MM.1S (cell line): ENCODE measurements at places on chromosomes 3 and 15.

DNA sequence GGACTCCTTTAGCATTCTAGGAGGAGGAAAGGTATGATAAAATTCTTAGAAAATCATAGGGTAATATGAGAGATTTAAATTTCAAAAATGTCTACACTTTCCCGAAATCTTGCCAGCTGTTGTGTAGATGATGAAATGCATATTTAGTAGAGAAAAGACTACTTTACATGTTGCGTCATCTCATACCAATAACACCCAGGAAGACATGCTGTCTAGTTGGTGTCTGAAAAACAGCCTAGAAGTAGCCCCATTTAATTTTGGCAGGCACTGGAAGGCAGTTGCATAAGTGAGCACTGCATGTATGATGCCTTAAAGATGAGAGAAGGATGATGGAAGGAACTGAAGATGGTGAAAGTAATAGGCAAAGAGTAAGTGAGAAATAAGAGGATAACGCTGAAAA is 310.5 kb upstream of the TPM1 start:
- no peak for DNase-seq

DNA sequence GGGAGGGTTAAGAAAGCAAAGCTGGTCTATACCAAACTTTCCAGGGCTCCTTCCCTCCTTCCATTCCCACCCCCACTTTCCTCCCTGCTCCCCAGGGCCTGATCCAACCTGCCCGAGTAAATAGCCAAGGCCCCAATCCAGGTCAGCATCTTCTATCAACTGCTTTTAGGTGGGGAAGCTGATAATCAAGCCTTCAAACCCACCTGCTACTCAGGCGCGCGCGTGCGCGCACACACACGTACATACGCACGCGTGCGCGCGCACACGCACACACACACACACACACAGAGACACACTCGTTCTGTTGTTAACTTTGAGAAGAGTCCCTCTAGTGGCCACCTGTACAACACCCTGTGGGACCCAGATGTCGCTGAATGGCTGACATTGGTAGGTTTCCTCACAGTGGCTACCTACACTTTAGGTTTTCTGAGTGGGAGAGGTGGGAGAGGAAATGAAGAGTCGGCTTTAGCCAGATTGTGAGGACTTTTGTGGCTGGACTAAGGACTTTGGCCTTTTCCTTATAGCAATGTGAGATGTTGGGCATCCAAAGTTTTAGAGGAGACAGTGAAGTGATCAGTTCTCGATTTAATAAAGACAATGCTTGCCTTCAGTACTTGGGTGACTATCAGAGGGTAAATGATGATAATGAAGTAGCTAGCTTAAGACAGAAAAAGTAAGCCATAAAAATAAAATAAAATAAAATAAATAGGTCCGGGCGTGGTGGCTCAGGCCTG is 179.9 kb upstream of the C2CD4B start:
- DNase-seq, result peak; percentile 86

DNA sequence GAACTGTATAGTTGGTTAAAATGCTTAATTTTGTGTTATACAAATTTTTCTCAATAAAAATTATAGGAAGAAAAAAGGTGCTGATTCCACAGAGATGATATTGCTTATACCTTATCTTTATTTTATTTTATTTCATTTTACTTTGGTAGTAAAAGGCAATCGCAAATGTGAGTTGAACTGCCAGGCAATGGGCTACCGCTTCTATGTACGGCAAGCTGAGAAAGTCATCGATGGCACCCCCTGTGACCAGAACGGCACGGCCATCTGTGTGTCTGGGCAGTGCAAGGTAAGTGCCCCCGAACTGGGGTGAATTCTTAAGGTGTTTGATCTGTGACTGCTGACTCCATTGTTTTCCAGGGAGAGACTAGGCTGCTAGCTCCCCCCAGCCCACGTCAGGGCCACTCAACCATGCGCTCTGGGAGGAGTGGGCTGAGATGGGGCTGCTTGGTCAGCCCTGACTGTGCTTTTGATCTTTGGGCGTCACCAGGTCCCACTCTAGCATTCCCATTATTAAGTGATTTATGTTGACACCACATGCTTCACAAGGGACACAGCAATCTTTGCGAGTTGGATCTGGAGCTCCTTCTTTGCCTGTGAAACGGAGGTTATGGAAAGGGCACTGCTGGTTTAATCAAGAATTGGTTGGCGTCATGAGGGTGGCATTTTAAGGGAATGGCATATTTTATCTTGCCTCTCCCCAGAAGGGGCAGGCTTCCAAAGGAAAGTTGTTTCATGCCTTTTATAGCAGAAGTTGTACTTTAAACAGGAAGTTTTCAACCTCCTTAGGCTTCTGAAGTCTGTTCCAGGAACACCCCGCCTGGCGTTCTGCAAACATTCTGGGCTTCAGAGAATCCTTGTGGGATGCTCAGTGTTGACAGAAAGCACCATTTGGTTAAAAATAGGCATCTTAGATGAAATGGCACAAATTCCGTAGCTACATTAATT is 296.5 kb downstream of the THSD4 start:
- DNase-seq, result no peak

DNA sequence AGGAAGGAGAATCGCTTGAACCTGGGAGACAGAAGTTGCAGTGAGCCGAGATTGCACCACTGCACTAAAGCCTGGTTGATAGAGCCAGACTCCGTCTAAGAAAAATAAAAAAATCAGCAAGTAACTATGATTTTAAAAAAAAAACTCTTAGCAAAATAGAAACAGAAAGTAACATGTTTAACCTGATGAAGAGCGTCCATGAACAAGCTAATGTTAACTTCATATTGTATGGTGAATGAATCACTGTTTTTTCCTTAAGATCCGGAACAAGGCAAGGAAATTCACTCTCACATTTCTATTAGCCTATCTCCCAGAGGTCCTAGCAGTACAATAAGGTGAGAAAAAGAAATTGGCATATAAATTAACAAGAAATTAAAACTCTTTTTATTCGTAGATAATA is 69.0 kb downstream of the RFX7 start:
- no peak for DNase-seq

- no peak for DNase-seq
Measured at GRCh38 chr3:86937306-86937791, 53.6 kb downstream of the VGLL3 start.

DNA sequence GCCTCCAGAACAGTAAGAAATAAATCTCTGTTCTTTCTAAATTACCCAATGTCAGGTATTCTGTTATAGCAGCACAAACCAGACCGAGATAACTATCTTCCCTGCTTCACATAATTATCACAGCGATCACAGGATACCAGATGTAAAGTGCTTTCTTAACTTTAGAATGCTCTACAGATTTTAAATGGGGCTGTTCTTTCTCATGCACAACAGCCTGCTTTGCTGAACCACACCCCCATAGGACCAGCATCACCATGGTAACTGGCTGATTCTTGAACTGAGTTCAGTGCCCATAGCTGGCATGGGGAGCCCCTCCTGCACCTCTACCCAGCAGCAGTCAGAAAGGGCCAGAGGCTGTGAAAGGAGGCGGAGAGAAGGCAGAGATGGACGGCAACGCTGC is 7.8 kb downstream of the CD80 start:
- no peak for DNase-seq

- DNase-seq, result no peak
Measured at GRCh38 chr3:123287051-123287961, 85.6 kb downstream of the SEC22A start.

GRCh38 chr15:41392659-41393058 is 9.6 kb downstream of the NDUFAF1 start:
- no peak for DNase-seq

DNA sequence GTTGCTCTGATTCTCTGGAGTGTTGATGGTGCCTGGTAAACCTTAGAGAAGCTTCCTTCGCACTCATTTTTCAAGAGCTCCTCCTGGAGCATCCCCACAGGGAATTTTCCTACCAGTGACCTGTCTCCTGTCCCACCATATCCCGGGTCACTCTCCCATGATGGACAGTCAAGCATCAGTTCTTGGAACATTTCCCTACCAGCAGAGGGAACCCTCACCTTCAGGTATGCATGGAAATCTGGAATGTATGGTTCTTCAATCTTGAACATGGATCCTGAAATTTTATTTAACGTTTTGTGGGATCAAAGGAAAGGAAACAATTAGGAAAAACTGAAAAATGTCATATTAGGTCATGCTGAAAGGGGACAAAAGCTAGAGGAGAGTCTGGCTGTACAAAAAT is 153.8 kb downstream of the SPATA16 start:
- DNase-seq, result no peak

GRCh38 chr3:191151653-191152052 is 47.4 kb upstream of the OSTN start:
- DNase-seq, result no peak

GRCh38 chr15:41219381-41219780 is 11.2 kb downstream of the EXD1 start:
- no peak for DNase-seq

DNA sequence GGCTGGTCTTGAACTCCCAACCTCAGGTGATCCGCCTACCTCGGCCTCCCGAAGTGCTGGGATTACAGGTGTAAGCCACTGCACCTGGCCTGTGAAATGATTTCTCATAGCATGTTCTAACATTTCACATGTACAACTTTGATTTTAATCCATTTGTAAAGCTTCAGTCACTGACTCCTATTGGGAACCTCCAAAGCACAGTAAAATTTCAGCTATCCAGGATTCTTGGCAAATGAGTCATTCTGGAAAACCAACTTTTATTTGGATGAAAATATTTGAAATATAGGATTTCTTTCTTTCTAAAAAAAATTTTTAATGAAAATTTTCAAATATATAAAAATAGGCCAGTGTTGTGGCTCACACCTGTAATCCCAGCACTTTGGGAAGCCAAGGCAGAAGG is 2.7 kb upstream of the LMAN1L start:
- DNase-seq, result no peak

DNA sequence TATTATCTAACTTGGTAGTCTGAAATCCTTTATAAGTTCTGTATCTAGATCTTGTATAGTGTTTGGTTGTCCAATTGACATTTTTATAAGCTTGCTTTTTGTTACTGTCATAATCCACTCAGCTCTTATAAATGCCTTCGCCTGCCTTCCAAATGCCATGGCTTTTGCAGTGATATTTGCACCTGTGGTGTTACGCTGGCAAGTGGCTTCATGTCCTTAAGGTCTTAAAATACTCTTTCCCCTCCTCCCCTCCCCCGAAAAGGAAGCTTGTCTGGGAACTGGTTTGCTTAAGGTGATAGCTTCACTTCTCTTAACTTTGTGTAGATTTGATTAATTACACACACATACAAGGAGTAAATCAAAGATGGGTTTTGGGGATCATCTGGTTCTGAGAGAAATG is 62.0 kb downstream of the ABHD2 start:
- DNase-seq, result no peak
